Neuronal stem cell (in vitro differentiated cells): ENCODE measurements at places on chromosomes 12 and 14.

GRCh38 chr14:40447017-40447416 lies 1014.8 kb upstream of the FBXO33 start:
- DNase-seq = no peak

GRCh38 chr12:38163442-38163801 lies 153.2 kb upstream of the ALG10B start:
- DNase-seq = no peak

- DNase-seq = no peak
These were observed 95.0 kb downstream of the LMNTD1 start for GRCh38 chr12:25458047-25458552.

GRCh38 chr12:5780536-5780935 lies 164.5 kb downstream of the ANO2 start:
- no peak for DNase-seq

DNA sequence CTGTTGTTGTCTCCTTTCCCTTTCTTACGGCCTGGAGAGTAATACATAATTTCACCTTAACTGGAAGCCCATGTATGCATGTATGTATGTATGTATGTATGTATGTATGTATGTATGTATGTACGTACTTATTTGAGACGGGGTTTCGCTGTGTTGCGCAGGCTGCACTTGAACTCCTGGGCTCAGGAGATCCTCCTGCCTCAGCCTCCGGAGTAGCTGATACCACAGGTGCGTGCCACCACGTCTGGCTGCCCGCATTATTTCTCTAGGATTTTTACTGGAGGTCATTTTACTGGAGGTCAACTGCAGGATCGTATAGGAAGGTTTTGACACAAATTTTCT lies 644 bp upstream of the OS9 start:
- DNase-seq = no peak

DNA sequence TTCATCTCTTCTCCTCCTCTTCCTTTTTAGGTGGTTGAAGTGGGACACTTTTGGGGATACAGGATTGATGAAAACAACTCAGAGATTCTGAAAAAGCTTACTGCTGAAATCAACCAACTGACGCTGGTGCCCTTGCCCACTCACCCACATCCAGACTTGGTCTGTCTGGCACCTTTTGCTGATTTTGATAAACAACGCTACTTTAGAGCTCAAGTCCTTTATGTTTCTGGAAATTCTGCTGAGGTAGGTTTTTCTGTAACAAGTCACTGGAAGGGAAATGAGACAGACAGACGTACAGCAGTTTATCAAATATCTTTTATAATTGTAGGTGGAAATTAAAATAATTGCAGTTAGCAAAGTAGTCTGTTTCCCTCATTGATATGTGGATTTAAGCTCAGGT lies 60.0 kb upstream of the ASPG start:
- no peak for DNase-seq

DNA sequence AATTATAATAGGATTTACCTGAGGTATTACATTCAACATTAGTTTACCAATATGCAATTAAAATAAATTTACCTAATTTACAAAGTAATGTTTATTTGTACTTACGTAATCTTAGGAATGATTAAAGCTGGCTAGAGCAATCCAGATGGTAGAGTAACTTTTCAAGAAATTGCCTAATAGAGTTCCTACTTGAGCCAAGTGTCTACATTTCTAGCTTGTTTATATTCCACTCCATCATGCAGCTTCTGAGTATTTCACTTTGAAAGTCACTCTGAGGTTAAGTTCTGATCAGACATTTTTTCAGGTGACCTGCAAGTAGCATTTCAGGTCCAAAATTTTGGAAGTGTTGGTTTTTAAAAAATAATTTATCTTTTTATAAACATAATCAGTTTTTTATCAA lies 1080.7 kb downstream of the TRHDE start:
- no peak for DNase-seq

DNA sequence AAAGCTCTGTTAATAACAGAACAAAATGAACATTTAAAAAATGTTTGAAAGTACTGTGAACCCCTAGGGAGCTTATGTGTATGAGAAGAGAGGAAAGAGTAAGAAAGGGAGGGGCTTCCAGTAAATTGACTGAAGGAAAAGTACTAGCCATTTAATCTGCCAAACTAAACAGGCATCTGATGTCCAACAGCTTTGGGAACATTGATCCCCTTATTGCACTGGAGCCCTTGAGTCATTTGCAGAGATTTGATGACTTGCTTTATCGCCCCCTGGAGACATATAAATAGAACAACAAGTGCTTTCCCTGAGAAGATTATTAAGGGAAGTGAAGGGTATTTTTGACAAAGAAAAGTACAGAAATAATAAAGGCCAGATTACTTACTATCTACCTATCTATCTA lies 319.3 kb upstream of the NOVA1 start:
- no peak for DNase-seq

GRCh38 chr14:104868060-104868740 lies 3.1 kb downstream of the CEP170B start:
- no peak for DNase-seq

DNA sequence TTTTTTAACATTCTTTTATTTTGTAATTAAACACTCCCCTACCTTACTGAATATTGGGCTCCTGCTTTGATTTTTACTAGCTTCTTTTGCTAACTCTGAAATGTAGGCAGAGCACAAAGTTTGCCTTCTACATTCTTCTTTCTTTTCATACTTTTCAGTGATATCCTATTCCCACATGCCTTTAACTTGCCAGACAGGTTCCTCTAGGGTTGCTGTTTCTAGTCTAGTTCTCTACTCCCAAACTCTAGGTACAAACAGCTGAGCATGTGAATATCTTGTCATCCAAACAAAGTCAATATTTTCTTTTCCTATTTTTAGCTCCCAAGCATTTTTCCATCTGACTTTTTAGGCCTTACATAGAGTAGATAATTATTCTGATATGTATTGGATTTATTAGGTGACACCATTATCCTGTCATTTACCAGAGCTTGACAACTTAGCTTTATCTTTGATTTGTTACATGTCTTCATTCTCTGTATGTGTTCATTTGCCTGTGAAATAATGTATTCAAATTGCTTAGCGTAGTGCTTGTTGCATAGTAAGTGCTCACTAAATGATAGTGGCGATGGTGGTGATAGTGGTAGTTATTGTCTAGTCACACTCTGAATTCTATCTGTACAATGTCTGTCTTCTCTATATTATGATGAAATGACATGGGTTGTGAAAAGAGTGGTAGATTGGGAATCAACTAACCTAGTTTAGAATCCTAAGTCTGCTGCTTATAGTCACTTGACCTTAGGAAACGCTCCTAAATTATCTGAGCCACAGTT lies 73.6 kb upstream of the DNM1L start:
- no peak for DNase-seq

DNA sequence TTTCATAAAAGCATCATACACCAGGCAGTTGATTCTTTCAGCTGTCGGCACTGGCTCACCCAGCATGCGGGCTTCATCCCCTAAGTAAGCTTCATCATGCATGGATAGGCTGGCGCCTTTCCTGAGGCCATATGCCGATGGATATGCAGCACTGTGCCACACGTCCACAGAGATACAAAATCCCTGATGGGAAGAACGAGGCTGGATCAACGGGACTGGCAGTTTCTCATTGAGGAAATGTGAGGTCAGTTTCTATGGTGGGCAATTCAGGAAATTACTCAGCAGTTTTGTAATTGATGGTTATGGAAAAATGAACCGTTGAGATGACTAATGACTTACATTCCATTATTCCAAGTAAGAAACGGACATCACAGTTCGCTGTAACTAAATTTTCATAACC lies 453.8 kb downstream of the TMEM121 start:
- no peak for DNase-seq

DNA sequence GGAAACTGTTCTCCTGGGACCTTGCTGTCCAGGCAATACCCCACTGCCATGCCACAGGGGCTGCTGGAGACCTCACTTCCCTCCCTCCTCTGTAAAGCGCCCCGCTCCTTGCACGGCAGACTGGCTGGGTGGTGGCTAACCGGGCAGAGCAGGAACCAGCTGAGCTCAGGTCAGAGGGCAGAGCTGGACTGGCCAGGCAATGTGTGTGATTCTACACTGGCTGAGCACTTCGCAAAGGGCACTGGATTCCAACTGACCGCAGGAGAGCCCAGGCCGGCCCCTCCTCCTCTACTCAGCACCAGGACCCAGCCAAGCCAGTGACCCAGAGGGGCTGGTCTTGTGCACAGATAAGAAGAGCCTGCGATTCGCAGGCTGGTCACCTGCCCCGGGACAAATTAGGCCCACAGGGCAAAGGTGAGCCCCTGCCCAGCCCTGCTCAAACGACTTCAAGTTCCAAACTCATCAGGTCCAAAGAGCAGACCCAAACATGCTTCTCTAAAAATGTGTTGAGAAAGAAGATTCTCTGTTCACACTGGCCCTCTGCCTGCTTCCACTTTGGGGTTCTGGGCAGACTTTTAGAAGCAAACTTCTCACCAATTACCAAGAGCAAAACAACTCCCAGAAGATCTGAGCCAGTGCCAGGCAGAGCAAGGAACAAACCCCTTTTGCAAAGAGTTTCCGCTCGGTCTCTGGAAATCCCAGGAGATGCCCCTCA lies 54.9 kb upstream of the DIO3 start:
- no peak for DNase-seq

DNA sequence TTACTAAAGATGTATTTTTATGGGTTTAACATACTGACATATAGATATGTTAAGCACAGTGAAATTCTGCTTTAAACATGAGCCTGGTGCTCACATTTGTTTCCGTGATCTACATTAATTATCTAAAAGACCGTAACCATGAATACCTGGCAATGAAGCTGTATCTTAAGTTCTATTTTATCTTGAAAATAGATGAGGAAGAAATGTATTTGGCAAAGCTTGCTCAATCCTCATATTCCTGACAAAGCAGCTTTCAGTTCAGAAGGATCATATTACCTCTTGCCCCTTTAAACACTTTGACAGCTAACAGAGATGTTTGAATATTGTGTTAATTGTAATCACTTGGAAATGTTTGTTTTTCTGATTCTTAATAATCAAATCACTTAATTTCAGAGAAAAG lies 9.8 kb downstream of the EPYC start:
- DNase-seq = no peak

DNA sequence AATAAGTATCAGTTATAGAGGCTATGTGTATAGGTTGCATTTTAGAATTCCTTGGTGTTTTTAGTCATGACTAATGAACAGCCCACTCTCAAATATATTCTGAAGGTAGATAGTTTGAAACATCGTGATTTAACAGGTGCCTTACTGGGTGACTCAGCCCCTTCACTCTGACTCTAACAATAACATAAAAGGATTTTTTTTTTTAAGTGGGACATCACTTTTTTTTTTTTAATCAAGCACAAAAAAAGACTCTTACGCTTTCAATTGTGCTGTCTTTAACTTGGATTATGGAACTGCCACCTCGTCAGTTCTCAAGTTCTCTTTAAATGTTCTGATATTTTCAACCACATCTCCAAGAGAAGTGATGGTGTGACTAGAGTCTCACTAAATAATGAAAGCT lies 46.6 kb downstream of the PPFIA2 start:
- no peak for DNase-seq

DNA sequence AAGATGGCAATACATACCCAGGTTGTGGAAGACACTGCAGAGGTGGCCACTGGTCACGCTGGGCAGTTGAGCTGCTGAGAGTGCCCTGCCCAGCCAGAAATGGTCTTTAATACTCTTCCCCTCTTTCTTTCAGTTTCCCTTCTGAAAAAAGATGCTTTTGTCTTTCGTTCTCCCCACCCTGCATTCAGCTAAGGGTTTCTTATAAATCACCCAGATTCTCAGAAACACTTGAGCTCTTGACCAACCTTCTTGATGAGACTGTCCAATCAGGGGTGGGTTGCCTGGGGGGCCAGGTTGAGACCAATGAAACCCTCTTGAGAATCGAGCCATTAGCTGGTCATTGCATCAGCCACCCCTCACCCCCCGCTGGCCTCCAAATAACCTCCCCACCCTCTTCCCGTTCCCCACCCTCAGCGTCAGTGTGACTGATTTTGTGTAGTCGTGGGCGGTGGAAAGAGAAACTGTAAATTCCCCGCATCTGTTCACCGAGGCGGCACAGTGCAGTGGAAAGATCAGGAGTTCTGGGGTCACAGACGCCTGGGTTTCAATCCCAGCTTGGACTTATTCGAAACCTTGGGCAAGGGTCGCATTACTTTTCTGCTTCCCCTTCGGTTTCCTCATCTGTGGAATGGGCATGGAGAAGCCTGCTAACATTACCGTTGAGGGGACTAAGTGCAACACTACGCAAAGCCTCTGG lies 52.3 kb downstream of the SLC25A47 start:
- DNase-seq = no peak

DNA sequence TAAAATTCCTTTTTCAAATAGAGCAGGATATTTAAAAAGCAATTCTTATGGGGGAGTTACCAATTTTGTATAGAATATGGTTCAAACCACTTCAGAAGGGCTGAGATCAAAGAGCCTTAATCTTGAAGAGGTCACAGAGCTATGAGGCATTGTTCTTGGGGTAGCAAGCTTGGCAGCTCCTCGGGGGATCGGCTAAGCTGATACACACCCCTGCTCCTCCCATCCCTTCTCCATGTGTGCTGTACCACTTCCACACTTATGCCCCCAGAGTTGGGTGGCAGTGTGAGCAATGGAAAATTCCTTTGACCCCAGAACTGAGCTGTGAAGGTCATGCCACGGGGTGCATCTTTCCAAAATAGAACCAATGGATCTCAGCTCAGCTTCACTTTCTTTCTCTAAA lies 15.0 kb upstream of the TMEM30B start:
- DNase-seq = no peak

GRCh38 chr14:25233613-25234012 lies 183.7 kb upstream of the STXBP6 start:
- DNase-seq = no peak

GRCh38 chr12:66708704-66709456 lies 30.0 kb upstream of the GRIP1 start:
- no peak for DNase-seq

DNA sequence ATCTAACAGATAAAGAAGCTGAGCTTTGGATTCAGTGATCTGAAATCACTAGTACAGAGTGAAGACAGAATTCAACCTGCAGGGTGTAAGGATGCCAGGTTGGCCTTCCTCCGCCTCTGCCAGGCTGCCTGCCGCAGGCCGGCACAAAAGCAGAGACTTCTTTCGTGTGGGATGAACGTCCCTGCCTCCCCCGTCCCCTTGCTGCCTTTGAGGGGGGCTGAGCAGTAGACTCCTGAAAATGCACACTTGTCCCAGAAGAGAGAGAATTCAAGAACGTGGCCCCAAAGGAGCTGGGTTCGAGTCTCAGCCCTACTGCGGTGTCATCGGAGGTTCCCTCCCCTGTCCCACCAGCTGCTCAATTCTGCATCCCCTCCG lies 154.3 kb downstream of the BCL11B start:
- no peak for DNase-seq

GRCh38 chr12:56042843-56043242 lies 1.1 kb downstream of the RPS26 start:
- DNase-seq = no peak

GRCh38 chr14:60051721-60052221 lies 40.0 kb upstream of the PCNX4 start:
- no peak for DNase-seq

- no peak for DNase-seq
These were observed 105.9 kb downstream of the NTF3 start for GRCh38 chr12:5537771-5538170.

- peak; percentile 98 for DNase-seq
These were observed 343 bp upstream of the NOVA1 start for GRCh38 chr14:26598081-26598671.

GRCh38 chr12:11059784-11060183 lies 2.3 kb downstream of the TAS2R46 start:
- DNase-seq = no peak

GRCh38 chr12:29073631-29074239 lies 75.3 kb upstream of the FAR2 start:
- DNase-seq = no peak

GRCh38 chr14:35532783-35533356 lies 1.1 kb upstream of the INSM2 start:
- no peak for DNase-seq
